Tibial nerve (tissue), 4 donors: ENCODE measurements at places on chromosomes 2 and 18. TPM values are rescaled to one million over a fixed set of nuclear protein-coding genes. Genes with fewer than 3 reads are reported as not detected.

DNA sequence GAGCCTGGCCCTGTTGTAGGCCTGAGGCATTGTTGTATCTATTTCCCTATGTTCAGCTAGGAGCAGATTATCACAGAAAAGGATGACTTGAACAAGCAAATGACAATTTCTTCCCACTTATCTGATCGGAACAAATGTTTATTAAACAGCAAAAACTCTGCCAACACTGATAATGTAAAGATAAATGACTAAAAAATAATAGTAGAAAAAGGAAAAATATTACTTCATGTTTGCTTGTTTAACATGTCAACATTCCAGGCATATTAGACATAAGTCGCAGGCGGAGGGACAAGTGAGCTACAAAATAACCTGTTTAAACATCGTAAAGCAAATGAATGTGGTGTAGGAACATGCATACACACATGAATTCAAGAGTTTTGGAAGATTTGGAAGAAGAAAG, 257.9 kb downstream of the TMX3 start:
- no peak overlapping the region for H3K27ac ChIP-seq
- H3K36me3 ChIP-seq = no peaks in the 10 kb centered on the region
- H3K27me3 ChIP-seq = no peaks in the 10 kb centered on the region

DNA sequence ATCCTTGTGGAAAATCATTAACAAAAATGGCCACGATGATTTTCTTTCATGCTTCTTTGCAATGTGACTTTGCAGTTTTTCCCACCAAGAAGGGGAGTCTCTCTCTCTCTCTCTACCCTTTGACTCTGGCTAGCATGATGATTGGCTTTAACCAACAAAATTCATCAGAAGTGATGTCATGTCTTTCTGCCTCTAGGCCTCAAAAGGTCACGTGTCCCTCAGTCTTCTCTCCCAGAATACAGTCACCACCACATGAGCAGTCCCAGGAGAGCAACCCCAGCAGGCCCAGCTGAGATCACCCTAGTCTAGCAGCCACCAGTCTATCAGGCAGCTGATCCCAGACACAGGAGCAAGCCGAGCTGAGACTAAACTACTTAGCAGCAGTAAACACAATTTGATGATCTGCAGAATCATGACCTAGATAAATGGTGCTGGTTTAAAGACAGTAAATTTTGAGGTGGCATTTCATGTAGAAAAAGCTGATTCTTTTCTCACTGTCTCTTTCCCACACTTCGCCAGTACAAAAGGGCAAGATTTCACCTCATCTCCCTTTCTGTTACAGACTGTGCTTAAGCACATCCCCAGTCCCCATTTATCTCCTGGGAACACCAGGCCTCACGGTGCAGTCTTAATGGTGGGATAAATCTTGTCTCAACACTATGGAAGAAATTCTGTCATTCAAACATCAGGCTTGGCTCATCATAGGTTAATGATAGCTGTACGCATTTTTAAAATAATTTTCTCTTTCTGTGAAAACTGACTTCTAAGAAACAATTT, 132.7 kb downstream of the SCG2 start:
- no peaks in the 10 kb centered on the region for H3K27me3 ChIP-seq
- H3K4me3 ChIP-seq = no peak overlapping the region
- peak overlapping the region; percentile 39 for H3K27ac ChIP-seq
- no peak for DNase-seq
- no peaks in the 10 kb centered on the region for H3K4me1 ChIP-seq

DNA sequence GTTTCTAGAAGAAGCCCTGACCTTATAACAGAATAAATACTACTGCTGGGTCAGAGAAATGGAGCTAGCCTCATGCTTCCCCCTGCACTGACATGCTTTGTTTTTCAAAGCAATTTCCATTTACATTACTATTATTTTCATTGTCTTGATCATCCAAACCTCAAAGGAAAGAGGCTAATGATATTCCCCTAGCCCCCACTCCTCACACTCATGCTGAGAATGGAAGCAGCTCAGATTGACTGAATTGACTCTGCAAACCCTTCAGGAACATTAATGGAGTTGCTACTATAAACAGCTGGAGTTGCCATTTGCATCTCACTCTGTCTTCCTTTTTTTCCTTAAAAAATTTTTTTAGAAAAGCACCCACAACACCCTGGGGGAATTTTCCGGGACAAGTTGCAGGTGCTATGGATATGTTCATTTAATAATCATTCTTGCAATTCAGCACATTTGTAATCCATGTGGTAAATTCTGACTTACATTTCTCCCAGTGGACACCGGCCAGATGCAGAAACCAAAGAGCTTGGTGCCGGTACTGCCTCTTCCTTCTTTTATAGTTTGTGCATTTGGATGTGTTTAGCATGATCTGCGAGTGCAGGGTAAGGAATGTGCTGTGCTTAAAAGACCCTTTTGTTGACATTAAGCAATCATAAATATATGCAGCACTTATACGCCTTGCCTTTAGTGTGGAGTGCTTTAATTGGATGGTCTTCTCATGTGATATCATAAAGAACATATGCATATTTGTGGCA, 103.3 kb upstream of the OSR1 start:
- H3K27ac ChIP-seq = no peak overlapping the region
- H3K4me1 ChIP-seq = no peaks in the 10 kb centered on the region
- H3K27me3 ChIP-seq = no peaks in the 10 kb centered on the region
- H3K4me3 ChIP-seq = no peak overlapping the region
- H3K36me3 ChIP-seq = no peaks in the 10 kb centered on the region
- no peak for DNase-seq

GRCh38 chr2:140457483-140457882, 1673.3 kb downstream of the LRP1B start:
- no peak overlapping the region for H3K27ac ChIP-seq
- H3K27me3 ChIP-seq = no peaks in the 10 kb centered on the region
- DNase-seq = no peak

GRCh38 chr2:43123981-43124686, 102.3 kb downstream of the ZFP36L2 start:
- DNase-seq = no peak
- H3K27ac ChIP-seq = no peak overlapping the region
- no peak overlapping the region for H3K4me3 ChIP-seq
- no peaks in the 10 kb centered on the region for H3K36me3 ChIP-seq
- no peaks in the 10 kb centered on the region for H3K27me3 ChIP-seq

GRCh38 chr18:44411262-44411905, 269.3 kb upstream of the SETBP1 start:
- no peaks in the 10 kb centered on the region for H3K36me3 ChIP-seq
- H3K27ac ChIP-seq = no peak overlapping the region
- H3K4me1 ChIP-seq = no peaks in the 10 kb centered on the region
- no peaks in the 10 kb centered on the region for H3K27me3 ChIP-seq

DNA sequence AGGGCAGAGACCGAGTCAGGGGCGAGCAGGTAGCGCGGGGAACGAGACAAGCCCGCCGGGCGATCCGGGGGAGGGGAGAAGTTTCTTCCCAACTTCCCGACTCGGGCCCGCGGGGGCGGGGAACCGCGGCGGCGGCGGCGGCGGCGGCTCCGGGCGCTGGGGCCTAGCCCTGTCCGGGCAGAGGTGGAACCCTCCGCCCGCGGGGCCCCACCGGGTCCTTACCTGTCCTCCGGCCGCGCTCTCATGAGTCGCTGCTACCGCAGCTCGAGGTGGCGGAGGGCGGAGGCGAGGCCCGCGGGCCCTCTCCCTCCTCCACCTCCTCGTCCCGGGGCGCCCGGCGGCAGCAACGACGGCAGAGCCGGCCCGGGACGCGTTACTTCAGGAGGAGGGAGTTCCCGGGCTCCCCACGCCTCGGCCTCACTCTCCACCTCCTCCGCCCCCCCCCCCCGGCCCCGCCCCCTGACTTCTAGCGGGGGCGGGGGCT, at the start of gene YES1:
Gene YES1, minus strand, starts transcription at position 351 of the 484 bp plus-strand sequence. CDS start 55,415 bp downstream, outside the sequence.
- peak within 1 kb of the TSS; percentile 95 for H3K27ac ChIP-seq
- no peaks in the 10 kb centered on the region for H3K27me3 ChIP-seq
- no peaks in the 10 kb centered on the region for H3K36me3 ChIP-seq
- H3K4me1 ChIP-seq = peaks cover 25% of the 10 kb centered on the region
- DNase-seq = peak; percentile 53

DNA sequence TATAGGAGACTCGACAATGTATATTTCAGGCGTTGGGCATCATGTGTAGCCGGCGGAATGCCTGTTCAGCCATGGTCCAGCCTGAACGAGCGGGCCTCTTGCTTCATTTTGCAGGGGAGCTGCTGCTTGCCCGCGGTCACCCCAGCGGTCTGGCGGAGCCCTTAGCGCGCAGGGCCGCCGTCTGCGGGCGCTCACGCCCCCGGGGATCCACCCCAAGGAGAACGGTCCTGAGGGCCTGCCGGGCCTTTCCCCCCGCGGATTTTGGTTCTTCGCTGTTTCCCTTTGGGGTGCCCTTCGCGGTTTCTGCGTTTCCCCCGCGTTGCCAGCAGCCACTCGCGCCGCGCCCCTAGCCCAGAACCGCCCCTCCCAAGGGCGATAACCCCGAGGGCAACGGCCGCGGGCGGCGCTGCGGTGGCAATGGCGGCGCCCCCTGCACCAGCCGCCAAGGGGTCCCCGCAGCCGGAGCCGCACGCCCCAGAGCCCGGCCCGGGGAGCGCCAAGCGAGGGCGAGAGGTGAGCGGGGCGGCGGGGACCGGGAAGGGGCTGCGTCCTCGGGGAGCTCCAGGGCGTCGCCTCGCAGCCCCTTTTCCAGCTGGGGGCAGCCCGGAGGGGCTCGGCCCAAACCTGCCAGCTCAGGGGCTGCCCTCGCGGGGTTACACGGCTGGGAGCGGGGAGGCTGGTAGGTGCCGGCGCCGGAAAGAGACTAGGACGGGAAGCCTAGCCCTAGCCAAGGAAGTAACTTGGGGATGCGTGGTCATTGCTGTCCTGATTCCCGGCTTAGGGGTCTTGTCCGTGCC, at the start of gene MFSD2B:
Gene MFSD2B, plus strand, starts transcription at position 406 of the 797 bp plus-strand sequence. Its CDS starts 12 bp downstream, at position 418.
- H3K27ac ChIP-seq = no peak within 1 kb of the TSS
- peak within 1 kb of the TSS; percentile 32 for H3K4me3 ChIP-seq
- DNase-seq = no peak
- H3K4me1 ChIP-seq = no peaks in the 10 kb centered on the region
- no peaks in the 10 kb centered on the region for H3K36me3 ChIP-seq

GRCh38 chr18:34159691-34160185, 65.0 kb downstream of the NOL4 start:
- no peak overlapping the region for H3K27ac ChIP-seq
- DNase-seq = no peak
- no peak overlapping the region for H3K4me3 ChIP-seq

MOGAT1 gene
- not detected for total RNA-seq

- no peak for DNase-seq
- peaks cover 9% of the 10 kb centered on the region for H3K4me1 ChIP-seq
- H3K27me3 ChIP-seq = no peaks in the 10 kb centered on the region
- no peak overlapping the region for H3K4me3 ChIP-seq
- H3K27ac ChIP-seq = peak overlapping the region; percentile 9
Measured at GRCh38 chr2:111946294-111947114, 48.1 kb downstream of the MERTK start.

GRCh38 chr2:25229279-25230197, 61.2 kb upstream of the POMC start:
- no peaks in the 10 kb centered on the region for H3K4me1 ChIP-seq
- H3K4me3 ChIP-seq = no peak overlapping the region
- H3K36me3 ChIP-seq = peaks cover 36% of the 10 kb centered on the region
- no peaks in the 10 kb centered on the region for H3K27me3 ChIP-seq
- DNase-seq = no peak
- H3K27ac ChIP-seq = peak overlapping the region; percentile 76

GRCh38 chr2:146587291-146587713, 1257.5 kb upstream of the ACVR2A start:
- H3K36me3 ChIP-seq = no peaks in the 10 kb centered on the region
- H3K4me3 ChIP-seq = no peak overlapping the region
- H3K27me3 ChIP-seq = no peaks in the 10 kb centered on the region

GRCh38 chr2:162938387-162938786, 99.8 kb upstream of the KCNH7 start:
- H3K36me3 ChIP-seq = no peaks in the 10 kb centered on the region
- DNase-seq = no peak
- H3K27ac ChIP-seq = no peak overlapping the region

FBXO48 gene
- 1.3 TPM for total RNA-seq

GRCh38 chr18:24173997-24174396, 35.1 kb downstream of the CABYR start:
- H3K4me1 ChIP-seq = no peaks in the 10 kb centered on the region
- no peaks in the 10 kb centered on the region for H3K36me3 ChIP-seq
- no peak overlapping the region for H3K4me3 ChIP-seq
- no peaks in the 10 kb centered on the region for H3K27me3 ChIP-seq
- H3K27ac ChIP-seq = no peak overlapping the region

DNA sequence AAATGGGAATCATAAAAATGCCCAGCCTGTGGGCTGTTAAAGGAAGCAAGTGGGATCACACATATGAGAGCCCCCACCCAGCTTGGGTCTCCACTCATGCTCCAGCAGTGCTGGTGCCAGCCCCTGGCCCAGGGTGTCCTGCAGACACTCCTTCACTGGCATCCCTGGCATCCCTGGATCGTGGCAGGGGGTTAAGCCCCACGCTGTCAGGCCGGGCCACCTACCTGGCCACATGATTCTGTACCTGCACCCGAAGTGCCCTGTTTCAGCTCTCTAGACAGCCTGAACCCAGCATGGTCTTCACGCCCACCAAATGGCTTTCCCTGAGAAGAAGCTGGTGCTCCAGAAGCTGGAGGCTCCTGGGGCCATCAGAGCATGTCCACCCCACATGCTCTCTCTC, 137.4 kb downstream of the INHBB start:
- no peak overlapping the region for H3K27ac ChIP-seq
- no peak for DNase-seq
- no peak overlapping the region for H3K4me3 ChIP-seq
- no peaks in the 10 kb centered on the region for H3K36me3 ChIP-seq

DNA sequence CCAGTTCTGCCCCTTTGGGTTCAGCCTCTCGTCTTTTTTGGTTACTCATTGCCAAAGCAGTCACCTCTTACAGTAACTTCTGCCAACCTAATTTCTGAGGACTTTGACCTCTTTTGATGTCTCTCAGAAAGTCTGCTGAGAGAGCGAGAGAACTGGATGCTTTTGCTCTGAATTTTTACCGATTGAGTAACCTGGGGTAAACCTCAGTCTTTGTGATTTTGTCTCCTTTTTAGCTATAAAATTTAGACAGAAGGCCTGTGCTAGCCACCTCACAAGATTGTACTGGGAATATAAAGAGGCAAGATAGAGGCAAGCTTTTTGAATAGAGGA, 34.8 kb upstream of the IL1R1 start:
- H3K27me3 ChIP-seq = no peaks in the 10 kb centered on the region
- H3K4me3 ChIP-seq = no peak overlapping the region
- H3K4me1 ChIP-seq = no peaks in the 10 kb centered on the region
- no peak for DNase-seq
- no peak overlapping the region for H3K27ac ChIP-seq
